D341Med (cell line): ENCODE measurements at places on chromosomes 5 and 9.

- DNase-seq: no peak
These were observed 30.7 kb downstream of the MSX2 start for GRCh38 chr5:174755106-174755505.

- no peak for DNase-seq
These were observed 6.4 kb downstream of the ZNF608 start for GRCh38 chr5:124740071-124740470.

GRCh38 chr9:134469041-134469875, 143.0 kb downstream of the RXRA start:
- no peak for DNase-seq

DNA sequence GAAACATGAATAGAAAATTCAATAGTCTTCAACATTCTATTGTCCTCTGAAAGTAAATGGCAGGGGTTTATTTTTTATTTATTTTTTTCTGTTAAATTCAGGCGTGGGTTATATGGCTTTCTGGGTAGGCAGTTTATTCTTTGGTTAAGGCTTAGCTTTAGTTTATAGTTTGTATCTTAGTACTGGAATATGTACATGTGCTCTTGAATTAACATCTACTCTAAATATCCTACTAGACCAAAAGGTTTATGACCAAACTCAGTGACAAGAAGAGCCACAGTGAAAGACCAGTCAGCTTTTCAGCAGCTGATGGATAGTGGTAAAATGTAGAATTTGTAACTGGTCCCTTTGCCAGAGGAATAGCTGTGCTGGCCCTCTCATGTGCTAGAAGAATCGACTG, 62.0 kb upstream of the DAB2 start:
- DNase-seq: no peak

GRCh38 chr9:130200038-130200849, 28.0 kb downstream of the NCS1 start:
- no peak for DNase-seq

GRCh38 chr9:122234022-122234748, 5.4 kb upstream of the LHX6 start:
- no peak for DNase-seq

DNA sequence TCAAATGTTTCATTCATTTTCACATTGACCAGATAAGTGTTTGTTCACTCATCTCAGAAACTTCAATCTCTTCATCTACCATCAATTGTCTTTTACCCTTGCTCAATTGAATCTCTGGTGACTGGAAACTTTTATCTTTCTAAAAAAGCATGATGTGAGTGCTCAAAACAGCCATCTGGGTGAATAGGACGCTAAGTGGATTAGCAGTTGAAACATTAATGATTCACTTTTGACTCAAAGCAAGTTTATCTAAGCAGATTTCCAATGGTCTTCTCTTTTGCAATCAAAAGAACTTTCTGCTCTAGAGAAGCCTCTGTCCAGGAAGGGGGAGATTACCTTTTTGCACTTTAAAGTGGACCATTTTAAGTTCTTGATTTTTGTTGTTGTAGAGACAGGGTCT, 22.2 kb downstream of the KLF4 start:
- no peak for DNase-seq

GRCh38 chr5:5644249-5644648, 221.8 kb downstream of the ICE1 start:
- DNase-seq: no peak

DNA sequence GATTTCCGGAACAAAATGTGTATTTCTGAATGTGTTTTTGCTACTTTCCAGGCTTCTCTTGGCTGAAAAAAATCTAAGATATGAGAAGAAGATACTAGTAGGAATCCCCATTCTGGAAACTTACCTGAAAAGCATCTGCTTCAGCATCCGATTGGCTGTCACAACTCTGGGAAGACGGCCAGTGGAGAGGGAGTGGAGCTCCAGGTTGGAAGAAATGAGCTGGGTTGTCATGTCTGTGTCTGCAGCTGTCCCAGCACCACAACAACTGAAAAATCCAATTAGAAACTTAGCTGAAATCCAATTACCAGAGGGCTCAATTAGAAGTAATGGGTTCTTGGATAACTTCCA, 3.0 kb downstream of the PSMB7 start:
- DNase-seq: no peak
